ENCODE measurements at places on chromosomes 6 and 20.

GRCh38 chr6:42891199-42891722 is 11.8 kb downstream of the RPL7L1 start:
- no peak for DNase-seq

DNA sequence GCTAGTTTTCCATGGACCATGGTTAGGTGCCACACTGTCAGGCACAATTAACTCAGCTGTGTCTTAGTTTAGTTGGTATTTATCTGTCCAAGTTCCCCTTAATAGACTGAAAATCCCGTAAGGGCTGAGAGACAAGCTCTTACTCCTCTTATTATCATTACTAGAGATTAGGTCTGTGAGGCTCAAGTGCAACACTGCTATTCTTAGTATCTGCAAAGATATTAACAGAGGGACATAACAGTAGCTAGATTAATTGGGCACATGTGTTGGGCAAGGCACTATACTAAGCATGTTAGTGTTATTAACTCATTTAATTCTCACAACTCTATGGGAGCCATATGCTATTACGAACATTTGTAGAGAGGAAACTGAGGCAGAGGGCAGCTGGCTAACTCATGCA is 137.3 kb downstream of the VEGFA start:
- DNase-seq = no peak

GRCh38 chr20:58523971-58524315 is 8.7 kb upstream of the APCDD1L start:
- DNase-seq = no peak

DNA sequence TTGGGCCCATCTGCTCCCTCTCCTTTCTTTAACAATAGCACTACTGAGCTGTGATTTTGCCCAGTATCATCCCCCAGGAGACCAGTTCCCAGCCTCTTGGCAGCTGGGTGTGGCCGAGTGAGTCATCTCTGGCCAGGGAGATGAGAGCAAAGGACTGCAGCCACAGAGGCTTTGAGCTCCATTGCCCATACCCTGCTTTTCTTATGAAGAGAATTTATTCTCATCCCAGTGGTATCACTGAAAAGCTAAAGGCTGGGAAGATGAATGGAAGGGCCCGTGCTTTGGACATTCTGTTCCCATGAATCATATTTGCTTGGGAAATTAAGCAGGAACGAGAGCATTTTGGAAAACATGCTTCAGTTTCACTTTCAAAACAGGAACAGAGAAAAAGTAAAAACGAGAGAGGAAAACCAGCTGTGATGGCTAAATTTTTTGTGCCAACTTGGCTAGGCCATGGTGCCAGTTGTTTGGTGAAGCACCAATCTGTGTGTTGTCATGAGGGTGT is 14.9 kb downstream of the CST3 start:
- no peak for DNase-seq

GRCh38 chr6:163200289-163200688 is 214.2 kb upstream of the QKI start:
- no peak for DNase-seq

GRCh38 chr20:34948030-34948429 is 7.6 kb downstream of the GSS start:
- DNase-seq = no peak

- DNase-seq = no peak
These were observed 45.2 kb upstream of the NT5E start for GRCh38 chr6:85404564-85405174.

DNA sequence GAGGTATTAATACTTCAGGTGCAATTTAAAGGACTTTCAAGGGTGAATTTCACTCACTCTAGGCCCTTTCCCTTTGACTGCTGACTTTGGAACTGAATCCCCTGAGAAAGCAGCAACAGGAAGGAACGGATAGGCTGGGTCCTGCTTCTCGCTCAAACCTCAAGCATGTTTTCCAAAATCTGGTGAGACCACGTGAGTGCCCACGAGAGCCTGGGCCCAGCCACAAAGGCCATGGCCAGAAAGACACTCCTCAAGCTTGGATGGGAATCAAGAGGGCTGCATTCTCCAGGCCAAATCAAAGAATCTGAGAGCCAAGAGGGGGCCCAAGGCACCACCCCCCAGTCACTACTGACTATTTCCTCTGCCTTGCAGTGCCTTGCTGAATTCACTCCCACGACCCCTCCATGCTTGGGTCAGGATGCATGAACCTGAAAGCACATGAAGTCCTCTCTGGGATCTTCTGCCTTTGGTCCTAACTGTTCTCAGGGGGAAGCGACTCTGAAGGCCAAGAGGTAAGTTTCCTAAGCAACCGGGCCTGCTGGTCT is 146.1 kb downstream of the NFATC2 start:
- DNase-seq = no peak

- DNase-seq = no peak
These were observed 101.3 kb downstream of the OR2B2 start for GRCh38 chr6:27810768-27811450.

- no peak for DNase-seq
These were observed 17.5 kb downstream of the VAPB start for GRCh38 chr20:58406422-58407001.

GRCh38 chr6:161292145-161292544 is 18.3 kb upstream of the AGPAT4 start:
- no peak for DNase-seq

DNA sequence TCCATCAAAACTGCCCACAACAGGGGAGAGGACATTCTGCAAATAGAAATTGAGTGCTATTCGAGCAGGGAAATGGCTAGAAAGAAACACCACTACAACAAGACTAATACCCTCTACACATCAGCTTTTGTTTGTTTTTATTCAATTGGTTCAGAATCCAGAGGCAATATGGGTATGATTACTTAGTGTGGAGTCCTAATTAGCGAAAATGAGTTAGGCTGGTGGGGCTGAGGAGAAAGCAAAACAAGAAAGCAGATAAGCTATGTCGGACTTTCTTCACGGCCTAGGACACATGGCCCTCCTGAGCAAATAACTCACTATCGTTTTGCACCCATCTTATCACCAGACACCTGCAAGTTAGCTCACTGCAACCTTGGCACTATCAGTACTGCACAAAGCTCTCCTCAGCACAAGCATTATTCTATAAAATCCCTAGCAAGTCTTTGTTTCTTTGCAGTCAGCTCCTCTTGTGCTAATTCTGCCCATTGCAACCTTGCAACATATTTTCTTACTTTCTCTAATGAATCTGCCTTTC is 31.3 kb upstream of the SH3BGRL2 start:
- no peak for DNase-seq

DNA sequence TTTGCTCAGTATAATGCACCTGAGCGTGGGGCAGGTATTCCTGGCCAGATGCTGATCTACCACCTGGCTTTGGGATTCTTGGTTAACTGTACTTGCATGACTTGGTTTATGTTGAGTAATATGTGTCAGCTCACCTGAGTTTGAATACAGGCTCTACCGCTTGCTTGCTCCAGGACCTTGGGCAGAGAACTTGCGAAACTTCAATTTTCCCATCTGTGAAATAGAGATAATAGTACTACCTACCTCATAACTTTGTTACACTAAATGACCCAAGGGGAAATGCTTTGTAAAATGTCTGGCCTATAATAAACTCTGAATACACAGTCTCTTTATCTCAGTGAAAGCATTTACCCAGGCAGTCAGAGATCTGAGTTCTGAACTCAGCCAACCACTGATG is 51.8 kb downstream of the SCAND1 start:
- no peak for DNase-seq

GRCh38 chr6:21478883-21479539 is 114.5 kb upstream of the SOX4 start:
- no peak for DNase-seq

GRCh38 chr6:13013681-13014503 is 297.3 kb downstream of the PHACTR1 start:
- no peak for DNase-seq

- no peak for DNase-seq
These were observed 147.2 kb upstream of the GGTLC1 start for GRCh38 chr20:24135781-24136180.

- DNase-seq = no peak
These were observed 44.9 kb downstream of the ITCH start for GRCh38 chr20:34407962-34408474.
